ENCODE measurements at places on chromosomes 4 and X.

- DNase-seq, result no peak
These were observed 335 bp upstream of the CD38 start for GRCh38 chr4:15777697-15778288.

DNA sequence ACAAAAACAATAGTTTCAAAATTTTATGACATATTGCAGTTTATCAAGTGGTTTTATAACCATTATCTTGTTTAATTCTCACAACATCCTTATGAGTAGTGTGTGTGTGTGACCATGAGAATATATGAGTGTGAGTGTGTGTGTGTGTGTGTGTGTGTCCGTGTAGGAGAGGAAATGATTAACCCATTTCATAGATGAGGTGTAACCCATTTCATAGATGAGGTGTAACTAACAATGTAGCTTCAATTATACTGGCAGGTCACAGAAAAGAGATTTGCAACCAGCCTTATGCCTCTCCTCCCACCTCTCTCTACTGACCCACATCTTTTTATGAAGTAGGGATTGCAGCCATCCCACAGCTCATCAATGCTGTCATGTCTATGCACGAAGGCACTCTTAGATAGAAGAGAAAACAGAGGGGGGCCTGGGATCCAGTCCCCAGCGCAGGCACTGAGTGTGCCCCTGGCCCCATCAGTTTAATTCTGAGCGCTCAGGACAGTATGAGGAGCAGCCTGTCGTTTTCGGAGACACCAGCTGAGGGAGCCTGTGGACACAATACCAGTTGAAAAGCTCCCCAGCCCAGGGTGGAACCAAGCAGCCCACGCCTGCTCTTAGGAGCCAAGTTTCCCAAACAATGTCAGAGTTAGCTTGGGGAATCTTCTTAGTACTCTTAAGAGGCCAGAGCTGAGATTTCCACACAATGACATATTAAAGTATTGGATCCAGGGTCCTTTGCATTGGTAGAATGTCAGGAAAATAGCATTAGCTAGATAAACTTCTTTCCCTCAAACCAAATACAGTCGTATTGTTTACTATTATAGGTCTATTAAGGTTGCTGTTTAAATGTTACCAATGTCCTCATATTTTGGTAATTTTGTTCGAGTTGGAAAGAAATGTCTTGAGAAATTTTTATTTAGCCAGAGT, 88.6 kb downstream of the PALLD start:
- peak; percentile 93 for DNase-seq

DNA sequence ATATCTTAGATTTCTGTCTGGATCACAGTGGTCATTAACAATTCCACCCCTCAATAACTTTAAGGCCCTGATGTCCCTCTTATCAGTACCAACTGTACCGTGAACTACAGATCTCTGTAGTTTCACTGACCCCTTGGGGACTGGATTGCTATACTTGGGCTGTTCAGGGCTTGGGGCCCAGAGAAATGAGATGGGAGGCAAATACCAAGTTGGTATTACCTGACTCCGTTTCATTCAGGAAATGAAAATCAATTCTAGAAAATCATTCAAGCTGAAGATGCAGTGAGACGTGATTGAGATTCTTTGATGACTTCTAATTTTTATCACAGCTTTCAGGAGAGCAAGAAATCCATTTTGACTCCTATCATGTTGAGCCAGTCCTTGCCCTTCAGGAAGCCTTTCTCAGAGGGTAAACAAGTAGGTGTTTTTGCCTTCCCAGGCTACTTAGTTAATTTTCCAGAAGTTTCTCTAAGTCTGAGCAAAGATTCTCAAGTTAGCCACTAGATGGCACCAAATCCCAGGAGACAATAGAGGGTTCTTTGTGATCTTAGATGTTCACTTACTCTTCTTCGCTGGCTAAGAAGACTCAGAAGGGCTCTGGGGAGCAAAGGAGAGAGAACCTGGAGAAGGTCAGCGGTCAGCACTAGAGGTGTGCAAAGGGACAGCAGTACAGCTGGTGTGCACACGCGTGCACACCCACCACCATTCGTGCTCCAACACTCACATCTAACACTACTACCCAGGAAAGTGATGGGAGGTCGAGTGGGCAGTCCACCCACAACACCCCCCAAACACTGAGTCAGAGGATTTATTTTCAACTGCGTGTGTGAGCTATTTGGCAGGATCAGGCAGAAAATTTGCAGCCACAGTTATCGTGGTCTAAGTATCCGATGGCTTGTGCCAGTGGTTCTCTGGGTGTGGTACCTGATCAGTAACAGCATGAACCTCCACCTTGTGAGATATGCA, 7.4 kb downstream of the HNRNPH2 start:
- peak; percentile 60 for DNase-seq

GRCh38 chr4:75916091-75916661, 13.9 kb upstream of the PPEF2 start:
- DNase-seq, result no peak

DNA sequence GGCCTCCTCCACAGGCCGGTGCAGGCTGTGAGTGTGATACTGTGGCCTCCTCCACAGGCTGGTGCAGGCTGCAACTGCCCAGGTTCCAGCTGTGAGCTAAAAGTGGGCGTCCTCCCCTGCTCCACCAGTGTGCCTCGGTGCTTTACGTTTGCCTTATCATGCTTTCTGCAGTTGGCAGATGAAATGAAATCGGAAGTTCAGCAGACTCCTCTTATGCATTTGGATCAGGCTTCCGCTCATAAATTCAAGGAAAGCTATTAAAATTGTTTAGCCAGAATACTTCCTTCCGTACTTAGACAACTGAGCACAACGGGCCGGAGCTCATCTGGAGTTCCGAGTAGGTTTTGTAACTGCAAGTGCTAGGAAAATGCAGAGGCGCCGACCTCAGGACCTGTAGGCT, 12.0 kb downstream of the CYP4V2 start:
- DNase-seq, result no peak

DNA sequence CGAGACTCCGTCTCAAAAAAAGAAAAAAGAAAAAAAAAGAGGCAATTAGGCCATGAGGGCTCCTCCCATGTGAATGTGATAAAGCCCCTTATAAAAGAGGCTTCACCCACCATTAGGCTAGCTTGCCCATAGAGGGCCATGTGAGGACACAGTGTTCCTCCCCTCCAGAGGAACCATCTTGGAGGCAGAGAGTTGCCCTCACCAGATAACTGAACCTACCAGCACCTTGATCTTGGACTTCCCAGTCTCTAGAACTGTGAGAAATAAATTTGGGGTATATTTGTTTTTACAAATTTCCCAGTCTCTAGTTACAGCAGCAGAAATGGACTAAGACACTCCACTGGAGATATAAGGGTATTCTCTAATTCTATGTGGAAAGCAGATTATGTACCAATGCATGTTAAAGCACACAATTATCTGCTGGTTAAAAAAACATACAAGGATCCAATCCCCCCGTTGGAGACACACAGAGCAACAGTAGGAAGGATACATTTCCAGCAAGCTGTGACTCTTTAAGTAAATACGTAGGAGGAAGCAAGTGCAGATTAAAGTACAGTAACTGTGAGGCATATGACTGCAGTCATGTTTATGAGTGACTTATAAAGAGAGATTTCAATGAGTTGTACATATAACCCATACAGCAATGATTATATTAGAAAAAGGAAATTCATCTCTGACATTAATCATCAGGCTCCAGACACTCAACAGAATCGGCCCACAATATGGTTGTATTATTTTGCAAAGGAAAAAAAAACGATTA, 21.4 kb downstream of the SH3RF1 start:
- DNase-seq, result no peak

Measured in islet precursor cell (in vitro differentiated cells).